NCI-H2107 (cell line): ENCODE measurements at places on chromosomes 4 and X.

GRCh38 chr4:53419208-53419607 lies 41.8 kb downstream of the FIP1L1 start:
- DNase-seq: no peak

- no peak for DNase-seq
Measured at GRCh38 chr4:99473131-99473530, 37.7 kb upstream of the C4orf17 start.

DNA sequence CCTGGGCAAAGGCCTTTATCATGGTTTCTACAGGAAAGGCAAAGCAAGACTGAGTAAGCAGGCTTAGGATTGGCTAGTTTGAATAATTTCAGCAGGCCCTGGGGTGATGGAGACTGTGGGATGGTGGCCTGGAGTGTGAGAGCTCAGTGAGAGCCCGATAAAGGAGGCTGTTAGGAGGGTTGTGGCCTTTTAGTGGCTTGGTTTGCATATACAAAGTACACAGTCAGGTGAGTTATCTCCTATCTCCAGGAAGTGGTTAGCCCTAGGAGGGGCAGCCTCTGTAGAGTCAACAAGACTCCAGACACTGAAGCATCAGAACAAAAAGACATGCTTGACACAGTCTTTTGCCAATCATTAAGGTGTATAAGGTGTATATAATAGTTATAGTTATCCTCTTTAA lies 157.2 kb downstream of the CFAP299 start:
- no peak for DNase-seq

DNA sequence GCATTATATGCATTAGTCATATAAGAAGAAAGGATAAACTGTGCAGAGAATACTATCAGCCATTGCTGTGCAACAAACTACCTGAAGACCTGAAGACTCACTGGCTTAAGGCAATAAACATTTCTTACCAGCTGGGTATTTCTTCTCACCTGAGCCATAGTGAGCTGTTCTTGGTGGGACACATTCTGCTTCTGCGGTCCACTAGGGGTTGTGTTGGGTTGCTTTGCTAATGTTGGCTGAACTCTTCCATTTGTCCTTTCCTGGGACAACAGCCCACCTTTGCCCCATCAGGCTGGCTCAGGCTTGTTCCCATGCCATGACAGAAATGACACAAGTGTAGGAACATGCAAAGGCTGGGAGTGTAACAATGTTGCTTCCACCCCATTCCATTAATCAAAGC lies 388.6 kb downstream of the PCDH7 start:
- DNase-seq: no peak

DNA sequence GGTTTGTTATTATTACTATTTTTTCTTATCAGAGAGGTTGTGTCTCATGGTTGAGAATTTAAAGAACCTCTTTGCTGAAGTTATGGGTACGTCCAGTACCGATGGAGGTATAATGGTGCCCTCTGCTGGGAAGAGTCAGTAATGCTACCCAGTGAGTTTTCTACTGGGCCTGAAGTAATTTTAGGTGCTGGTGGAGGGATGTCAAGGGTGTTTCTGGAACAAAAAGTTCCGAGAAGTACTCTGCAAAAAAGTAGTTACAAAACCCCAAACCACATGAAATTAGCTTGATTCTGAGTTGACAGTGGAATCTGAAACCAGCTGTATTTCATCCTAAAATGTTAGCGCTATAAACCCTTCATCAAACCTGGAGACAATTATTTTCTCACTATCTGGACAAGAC lies 102.5 kb upstream of the MID1 start:
- peak; percentile 17 for DNase-seq

GRCh38 chr4:169174247-169174646 lies 96.5 kb downstream of the SH3RF1 start:
- DNase-seq: no peak

GRCh38 chr4:142095886-142096605 lies 459.7 kb downstream of the IL15 start:
- DNase-seq: no peak

- DNase-seq: no peak
Measured at GRCh38 chr4:62408454-62408853, 1208.3 kb downstream of the ADGRL3 start.

GRCh38 chr4:71201057-71201456 lies 137.8 kb upstream of the SLC4A4 start:
- DNase-seq: no peak

DNA sequence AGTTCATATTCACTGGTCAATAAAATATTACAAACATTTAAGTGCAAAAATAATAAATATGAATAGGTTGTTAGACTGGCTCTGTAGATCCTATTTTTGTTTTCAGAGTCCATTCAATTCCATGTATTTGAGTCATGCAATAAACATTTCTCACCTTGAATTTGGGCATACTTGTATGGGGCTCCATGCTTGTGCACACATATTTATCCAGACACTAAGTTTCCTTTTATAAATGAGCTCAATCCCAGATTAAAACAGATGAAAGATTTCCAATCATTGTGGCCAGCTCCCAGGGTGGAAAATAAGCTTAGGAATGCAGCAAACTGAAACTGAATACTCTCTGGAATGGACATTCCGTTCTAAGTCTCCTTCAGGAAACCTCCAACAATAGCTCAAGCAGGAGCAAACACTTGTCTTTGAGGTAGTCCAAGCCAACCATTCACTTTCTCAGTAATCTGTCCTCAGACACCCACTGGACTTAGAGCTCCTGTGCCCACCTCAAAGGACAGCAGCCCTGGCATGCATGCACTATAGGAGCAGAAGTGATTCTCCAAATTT lies 16.4 kb downstream of the DMD start:
- no peak for DNase-seq

DNA sequence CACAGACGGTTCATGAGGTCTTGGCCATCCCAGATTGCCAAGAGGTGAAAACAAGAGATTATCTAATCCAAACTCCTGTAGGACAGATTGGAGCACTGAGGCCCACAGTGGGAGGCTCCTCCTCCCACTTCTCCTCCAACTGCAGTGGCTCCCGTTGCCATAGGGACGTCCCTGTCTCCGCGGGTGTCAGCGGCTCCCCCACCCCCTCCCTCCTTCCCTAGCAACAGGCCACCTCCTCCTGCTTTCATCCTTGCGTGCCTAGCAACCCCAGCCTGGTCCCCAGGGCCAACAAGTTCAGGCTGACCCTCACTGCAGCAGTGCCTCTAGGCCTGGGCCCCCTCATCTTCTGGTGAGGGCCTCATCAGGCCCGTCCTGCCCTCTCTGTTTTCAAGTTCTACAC lies 6.8 kb upstream of the IQSEC2 start:
- DNase-seq: no peak

- no peak for DNase-seq
Measured at GRCh38 chr4:8770518-8771257, 101.0 kb downstream of the HMX1 start.

GRCh38 chr4:174152717-174153466 lies 130.6 kb downstream of the FBXO8 start:
- no peak for DNase-seq

GRCh38 chrX:83845397-83845796 lies 15.5 kb upstream of the CYLC1 start:
- DNase-seq: peak; percentile 3

GRCh38 chrX:136708348-136708747 lies 60.4 kb downstream of the CD40LG start:
- DNase-seq: no peak

- no peak for DNase-seq
Measured at GRCh38 chr4:25666031-25666630, 10.5 kb downstream of the SLC34A2 start.

DNA sequence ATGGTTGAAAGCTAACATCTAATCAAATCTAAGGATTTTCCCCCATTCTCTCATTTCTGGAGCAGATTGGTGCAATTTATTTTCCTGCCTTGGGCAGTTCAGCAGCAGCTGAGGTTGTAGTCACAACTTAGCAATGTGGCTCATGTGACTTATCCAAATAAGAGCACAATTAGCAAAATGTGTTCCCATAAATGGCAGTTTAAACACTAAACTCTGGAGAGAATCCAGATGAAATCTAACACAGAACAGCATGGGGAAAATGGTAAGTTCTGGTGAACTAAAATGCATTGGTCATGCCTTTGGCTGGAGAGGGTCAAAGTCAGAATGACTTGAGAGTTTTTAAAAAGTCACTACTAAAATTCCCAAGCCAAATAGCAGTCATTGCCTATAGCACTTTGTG lies 422.6 kb upstream of the DIPK2B start:
- no peak for DNase-seq

- DNase-seq: no peak
Measured at GRCh38 chrX:65750674-65751469, 83.4 kb downstream of the MSN start.

- DNase-seq: no peak
Measured at GRCh38 chr4:7752649-7753048, 187.0 kb downstream of the AFAP1 start.

- DNase-seq: no peak
Measured at GRCh38 chrX:49877397-49878101, 1.7 kb upstream of the USP27X start.

DNA sequence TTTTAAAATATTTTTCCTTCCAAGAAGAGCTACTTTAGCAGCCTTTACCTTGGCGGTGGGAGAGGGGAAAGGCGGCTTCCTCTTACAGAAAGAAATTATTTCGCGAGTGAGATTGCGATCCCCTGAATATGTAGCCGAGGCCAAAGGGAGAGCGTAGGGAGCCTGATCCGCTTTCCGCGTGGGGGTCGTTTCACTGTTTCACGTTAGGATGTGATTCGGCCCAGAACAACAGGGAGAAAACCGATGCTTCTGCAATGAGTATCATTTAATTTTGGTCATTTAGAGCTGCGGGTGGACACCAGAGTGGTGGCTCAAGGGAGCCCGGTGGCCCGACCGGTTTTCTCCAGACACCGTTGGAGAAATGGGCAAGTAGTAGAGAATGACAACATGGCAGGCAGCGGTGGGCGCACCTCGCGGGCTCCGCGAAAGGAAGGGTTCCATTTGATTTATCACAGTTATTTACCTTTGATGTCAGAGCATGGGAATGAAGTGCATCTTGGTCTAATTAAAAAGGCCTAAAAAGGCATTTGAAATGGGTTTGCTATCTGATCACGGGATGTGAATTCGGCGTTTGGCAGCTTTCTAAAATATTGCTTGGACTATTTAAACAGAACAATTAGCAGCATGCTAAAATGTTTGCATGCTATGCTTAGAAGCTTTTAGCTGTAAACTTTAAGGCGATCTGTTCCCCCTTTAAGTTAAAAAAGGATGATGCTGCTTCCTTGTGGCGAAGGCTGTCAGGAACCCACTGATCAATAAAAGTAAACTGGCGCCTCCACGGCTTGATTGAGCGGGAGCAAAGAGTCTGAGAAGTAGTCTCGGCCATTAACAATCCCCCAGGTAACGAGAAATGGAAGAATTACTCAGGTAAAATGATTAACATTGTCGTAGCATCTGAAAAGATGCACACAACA lies 2.0 kb upstream of the PCDH19 start:
- no peak for DNase-seq

DNA sequence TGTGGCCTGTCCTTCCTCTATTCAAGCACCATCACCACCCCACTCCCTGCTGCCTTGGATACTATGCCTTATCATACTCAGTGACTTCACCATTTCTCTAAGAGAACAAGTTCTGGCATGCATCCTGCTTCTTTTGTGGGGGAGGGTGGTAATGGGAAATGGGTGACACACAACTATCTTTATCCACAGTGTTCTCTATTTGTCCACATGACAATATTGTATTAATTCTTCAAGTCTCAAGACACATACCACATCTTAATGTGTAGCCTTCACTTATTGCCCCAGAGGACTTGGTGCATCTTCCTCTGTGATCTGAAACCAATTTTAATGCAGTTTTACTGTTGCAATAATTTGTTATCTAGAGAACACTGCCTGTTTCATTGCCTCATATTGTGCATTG lies 29.3 kb upstream of the UGT2B7 start:
- DNase-seq: no peak

- DNase-seq: no peak
Measured at GRCh38 chr4:118849867-118850487, 14.1 kb upstream of the SEC24D start.

DNA sequence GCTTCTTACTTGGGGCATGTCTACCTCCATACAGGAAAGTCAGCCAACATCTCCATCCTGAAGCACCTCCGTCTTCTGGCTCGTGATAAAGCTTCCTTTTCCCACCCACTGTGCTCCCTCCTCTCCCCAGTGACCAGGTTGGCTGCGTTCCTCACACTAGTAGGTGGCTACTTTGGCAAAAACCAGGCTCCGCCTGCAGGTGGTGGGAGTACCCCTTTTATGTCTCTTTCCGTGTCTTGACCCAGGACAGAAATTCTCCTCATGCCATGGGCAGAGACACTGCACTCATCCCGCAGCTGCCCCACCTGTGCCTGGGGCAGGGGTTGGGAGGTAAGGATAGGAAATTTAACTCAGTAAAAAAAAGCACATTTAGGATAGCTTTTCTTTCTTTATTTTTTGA lies 50.9 kb downstream of the ENPP6 start:
- no peak for DNase-seq

- no peak for DNase-seq
Measured at GRCh38 chrX:118521435-118521834, 25.8 kb downstream of the DOCK11 start.

GRCh38 chr4:37993806-37994205 lies 33.6 kb downstream of the PTTG2 start:
- DNase-seq: no peak

DNA sequence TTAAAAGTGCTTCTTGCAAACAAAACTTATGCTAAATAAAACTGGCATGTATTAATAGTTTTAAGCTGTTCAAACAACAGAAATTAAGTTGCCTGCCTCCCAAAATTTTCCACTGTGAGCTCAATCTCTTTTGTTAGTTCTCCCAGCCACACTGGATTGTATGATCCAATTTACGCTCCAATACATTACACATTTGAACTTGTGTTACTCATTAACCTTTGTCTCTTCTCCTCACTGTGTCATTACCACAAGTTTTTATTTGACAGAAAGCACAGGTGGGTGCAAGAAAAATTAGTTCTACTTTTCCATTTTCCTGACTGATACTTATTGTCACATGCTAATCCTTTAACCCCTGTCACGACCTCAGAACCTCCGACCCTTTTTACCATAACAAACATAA lies 55.5 kb downstream of the SHISA3 start:
- DNase-seq: no peak

GRCh38 chrX:49878128-49878833 lies 1.0 kb upstream of the USP27X start:
- DNase-seq: no peak

DNA sequence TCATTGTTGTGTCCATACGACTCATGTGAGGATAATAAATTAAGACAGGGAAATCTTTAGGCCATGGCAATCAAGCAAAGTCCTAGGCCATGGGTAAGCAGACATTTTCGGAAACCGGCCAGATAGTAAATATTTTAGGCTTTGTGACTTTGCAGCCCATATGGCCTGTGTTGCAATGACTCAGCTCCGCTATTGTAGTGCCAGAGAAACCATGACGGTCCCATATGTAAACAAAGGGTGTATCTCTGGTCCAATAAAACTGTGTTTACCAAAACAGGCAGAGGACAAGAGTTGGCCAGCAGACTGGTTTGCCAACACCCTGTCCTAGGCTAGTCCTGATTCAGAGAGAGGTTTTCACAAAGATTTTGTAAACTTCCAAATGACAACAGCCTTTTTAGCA lies 5.0 kb downstream of the FAM114A1 start:
- no peak for DNase-seq

- peak; percentile 8 for DNase-seq
Measured at GRCh38 chr4:168502861-168503260, 6.0 kb downstream of the PALLD start.

GRCh38 chr4:181258569-181258968 lies 984.6 kb upstream of the TENM3 start:
- no peak for DNase-seq
